Urinary bladder (tissue), 4 donors: ENCODE measurements at places on chromosomes 2 and 18. TPM values are rescaled to one million over a fixed set of nuclear protein-coding genes. Genes with fewer than 3 reads are reported as not detected.

The ASIC4 gene
- total RNA-seq = 0.32 TPM

DNA sequence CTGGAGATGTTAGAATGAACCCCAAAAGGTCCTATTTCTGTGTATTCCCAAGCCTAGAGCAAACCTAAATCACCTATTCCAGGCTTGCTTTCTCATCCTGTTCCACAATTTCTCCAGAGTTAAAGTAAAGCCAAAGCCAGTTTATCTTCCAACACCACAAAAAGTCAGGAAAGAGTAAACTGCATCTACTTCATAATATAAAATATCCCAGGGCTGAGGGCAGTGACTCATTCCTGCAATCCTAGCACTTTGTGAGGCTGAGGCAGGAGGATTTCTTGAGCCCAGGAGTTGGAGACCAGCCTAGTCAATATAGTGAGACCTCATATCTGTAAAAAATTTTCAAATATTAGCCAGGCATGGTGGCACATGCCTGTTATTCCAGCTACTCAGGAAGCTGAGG is 241.4 kb downstream of the CDH20 start:
- DNase-seq = no peak

DNA sequence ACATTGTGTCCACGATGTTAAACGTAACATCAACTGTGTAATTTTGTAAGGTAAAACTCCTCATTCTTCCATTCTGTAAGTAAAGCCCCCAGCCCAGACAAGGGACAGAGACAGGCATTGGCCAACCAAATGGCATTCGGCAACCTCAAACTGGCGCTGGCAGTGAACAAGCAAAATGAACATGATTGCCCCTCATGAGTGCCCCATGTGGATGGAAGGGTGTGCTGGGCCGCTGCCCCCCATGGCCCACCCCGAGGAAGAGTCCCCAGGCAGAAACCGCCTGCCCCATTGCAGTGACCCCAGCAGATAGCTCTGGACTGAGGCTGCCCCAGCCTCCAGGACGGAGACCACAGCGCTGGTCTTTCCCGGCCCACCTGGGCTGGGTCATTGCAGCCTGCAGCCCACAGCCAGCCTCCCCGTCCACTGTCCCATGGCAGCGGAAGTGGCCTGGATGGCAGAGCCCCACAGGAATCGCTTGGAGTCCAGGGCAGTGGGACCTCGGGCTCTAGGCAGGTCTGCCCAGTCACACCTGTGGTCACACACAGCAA is 220.2 kb downstream of the HDAC4 start:
- no peak for DNase-seq

DNA sequence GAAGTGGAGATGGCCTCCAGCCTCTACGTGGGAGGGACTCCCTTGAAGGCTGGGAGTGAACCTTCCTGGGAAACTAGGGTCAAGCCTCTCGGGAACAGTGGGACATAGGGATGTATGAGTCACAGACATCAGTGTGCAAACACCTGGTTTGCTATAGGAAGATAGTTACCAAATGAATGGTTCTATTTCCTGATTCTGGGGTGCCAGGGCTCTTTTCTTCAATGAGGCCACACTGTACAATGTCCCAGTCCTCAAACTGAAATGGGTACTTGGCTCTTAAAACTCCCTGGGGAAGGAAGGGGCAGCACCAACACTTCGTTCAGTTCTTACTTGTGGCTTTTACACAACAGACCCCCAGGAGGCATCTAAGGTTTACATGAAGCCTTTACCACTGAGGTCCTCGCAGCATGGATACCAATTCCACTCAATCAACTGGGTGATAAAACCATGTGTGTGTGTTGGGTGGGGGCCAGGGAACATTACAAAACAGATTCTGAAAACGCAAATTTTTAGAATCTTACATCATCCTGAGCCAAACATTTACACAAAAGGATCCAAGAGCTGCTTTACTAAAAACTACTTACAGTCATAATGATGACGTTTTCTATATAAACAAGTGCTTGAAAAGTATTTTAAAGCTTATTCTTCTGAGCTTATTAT is 10.4 kb downstream of the ERFE start:
- DNase-seq = no peak

DNA sequence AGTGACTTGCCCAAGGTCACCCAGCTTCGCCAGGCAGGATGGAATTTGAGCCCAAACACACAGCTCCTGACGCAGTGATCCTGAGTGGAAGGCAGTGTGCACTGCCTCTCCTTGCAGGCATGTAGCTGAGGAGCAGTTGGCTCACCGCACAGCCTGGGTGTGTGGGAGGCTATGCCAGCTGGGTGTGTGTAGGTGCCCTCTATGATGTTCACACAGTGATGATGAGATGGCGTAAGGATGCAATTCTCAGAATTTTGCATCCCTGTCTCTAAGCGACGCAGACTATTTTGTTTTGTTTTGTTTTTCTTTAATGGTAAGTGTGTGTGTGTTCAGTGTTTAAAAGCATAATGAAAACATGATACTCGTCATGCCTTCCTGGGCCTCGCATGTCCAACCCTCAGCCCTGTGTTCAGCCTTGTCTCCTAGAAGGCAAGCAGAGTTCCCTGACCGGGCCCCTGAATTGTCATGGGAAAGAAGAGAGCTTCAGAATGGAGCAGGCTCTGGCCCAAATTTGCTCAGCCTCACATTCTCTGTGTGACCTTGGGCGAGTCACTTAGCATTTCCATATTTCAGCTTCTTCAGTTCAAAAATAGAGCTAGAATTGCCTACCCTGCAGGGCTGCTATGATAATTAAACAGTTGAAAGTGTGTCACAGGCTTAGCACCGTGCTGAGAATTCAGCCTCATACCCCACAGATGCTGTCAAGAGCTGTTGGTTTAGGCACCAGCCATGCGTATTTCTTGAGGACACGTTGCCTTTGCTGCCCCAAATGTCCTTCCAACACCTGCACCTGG is 603.6 kb upstream of the RAB6C start:
- DNase-seq = no peak

The IL37 gene
- not detected for total RNA-seq

DNA sequence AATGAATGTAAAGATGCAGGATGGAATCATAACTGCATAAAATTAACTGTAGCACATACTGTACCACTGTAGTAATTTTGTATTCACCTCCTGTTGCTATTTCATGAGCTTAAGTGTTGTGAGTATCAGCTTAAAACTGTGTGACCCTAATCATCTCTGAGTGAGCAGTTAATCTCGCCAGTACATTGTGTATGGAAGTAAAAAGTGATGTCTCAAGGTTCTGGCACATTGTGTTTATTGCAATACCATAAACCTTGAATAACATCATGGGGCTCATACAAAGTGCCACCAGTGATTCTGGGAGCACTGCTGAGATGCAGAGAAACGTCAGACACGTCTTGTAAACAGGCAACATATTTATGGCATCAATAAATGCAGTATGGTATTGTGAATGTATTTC is 124.5 kb downstream of the PMAIP1 start:
- DNase-seq = no peak

The LIMS4 gene
- not detected for total RNA-seq

The DAW1 gene
- 0.16 TPM for total RNA-seq

DNA sequence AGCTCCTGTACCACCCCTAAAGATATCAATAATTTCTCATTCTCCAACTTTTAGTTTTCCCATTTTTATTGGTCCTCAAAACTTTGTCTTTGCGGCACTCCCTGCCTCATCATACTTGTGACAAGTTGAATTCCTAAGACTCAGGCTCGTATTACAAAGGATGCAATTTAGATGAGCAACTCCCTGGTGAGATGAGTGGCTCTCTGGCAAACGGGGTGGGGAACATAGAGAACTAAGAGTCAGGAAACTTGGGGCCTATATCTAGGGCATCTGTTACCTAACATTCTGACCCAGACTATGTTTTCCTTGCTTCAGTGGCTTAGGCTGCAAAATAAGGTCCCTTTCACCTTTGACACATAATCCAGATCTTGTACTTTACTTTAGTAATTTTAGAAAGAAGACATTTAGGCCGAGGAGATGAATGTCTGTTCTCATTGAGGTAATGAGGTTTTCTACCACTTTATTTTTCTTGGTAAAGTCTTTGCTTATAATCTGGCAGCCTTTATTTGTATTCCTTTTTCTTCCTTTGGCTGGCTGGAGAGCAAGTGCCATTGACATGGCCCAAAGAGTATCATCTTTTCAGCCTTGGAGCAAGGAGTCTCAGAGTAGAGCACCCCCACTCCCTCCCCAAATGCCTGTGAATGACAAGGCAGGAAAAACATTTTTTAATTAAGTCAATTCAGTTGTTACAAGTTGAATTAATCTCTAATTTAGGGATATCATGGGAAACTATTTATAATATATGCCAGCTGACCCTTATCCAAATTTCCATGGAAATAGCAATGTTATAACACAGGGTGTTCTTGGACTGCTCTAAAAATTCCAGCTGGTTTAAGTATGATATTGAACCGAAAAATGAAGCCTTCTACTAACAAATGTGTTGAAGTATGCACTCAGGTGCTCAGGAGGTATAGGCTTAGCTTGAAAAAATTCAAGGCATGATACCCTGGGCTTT is 15.2 kb downstream of the TSPYL6 start:
- DNase-seq = no peak

DNA sequence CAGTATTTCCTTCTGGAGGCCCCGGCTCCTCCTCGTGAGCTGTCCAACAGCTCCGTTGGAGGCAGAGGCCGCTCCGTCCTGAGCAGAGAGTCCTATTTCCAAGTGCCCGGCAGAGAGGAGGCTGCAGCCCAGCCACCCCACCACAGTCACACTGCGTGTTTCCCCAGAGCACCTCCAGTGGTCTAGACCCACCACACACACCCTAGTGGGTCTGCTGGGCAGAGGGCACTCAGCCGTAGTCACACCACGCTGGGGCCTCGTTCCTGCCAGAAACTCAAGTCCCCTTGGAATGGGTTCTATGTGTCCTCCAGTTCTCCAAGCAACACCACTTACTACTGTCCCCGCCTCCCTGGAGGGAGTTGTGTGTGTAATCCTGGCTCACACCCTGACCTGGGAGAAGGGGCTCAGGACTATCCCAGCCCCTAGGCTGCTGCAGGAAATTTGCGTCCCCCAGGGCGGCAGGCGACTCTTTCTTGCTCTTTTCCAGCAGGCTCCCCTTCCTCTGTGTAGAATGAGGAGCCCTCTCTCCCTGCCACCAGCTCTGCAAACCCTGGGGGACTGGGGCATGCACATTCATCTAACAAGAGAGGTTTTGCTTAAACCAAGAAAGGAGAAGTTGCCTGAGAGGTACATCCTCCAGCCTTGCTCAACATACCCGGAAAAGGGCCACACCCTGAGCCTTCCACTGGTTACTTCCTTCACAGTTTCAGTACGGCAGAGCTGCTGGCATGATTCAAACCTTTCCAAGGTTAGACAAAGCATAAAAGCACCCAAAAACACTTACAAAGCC is 114.1 kb downstream of the NDUFA10 start:
- DNase-seq = no peak

The STON1 gene
- 68.0 TPM for total RNA-seq

GRCh38 chr2:179277429-179278196 is 13.0 kb upstream of the SESTD1 start:
- no peak for DNase-seq

DNA sequence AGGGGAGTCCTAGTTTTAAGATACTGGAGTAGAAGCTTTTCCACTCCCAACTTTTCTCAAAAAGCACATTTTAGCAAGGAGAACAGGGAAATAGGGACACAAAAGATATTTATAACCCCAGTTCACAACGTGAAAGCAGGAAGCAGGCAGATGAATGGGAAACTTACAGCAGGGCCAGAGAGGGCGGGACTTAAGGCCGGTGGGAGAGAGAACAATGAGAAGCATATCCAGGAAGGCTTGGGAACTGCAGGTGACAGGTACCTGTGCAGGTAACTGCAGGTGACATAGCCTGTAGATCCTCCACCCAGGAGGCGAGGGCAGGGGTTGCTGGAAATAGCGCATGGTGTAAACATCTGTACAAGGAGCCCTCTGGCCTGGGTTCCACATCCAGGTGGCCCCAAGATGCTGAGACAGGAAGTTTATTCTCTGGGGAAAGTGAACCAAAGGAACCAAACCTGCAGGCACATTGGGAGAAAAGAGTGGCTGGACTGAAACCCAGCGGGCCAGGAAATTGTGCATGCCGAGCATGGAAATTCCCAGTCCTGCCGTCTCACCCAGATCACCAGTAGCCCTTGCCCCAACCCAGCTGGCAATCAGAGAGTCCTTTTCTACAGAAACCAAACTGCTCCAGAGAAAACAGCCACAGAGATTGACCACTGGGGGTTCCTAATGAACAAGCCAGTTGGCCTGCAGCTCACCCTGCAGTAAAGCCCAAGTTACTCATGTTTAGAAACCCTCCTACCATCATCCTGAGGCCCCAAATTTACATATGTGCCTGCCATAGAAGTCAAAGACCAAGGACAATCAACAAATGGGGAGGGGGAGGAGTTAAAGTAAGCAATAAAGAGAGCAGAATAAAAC is 24.3 kb upstream of the COL6A3 start:
- no peak for DNase-seq

GRCh38 chr2:19099181-19099580 is 259.2 kb downstream of the OSR1 start:
- no peak for DNase-seq

DNA sequence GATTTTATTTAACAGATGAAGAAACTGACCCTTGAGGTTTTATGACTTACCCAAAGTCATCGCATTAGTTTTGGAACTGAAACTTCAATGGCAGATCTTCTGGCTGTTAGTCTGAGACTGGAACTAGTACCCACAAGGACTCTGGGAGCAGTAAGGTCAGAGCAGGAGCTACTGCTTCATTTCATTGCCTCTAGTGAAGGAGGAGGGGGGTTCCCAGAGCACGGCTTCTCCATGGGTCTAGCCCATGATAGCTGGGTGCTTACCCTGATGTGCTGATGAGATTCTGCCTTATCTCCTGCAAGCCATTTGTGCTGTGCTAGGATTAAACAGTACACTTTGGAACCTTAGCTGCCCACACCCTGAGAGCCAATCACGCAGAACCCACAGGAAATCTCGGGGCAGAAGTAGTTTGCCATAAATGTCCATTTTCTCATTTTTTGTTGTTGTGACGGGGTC is 5.4 kb upstream of the RNASEH1 start:
- no peak for DNase-seq

The KLHL30 gene
- 1.8 TPM for total RNA-seq

The HAAO gene
- total RNA-seq = 10.6 TPM

GRCh38 chr2:85777441-85777861 is 23.7 kb downstream of the ATOH8 start:
- DNase-seq = no peak

DNA sequence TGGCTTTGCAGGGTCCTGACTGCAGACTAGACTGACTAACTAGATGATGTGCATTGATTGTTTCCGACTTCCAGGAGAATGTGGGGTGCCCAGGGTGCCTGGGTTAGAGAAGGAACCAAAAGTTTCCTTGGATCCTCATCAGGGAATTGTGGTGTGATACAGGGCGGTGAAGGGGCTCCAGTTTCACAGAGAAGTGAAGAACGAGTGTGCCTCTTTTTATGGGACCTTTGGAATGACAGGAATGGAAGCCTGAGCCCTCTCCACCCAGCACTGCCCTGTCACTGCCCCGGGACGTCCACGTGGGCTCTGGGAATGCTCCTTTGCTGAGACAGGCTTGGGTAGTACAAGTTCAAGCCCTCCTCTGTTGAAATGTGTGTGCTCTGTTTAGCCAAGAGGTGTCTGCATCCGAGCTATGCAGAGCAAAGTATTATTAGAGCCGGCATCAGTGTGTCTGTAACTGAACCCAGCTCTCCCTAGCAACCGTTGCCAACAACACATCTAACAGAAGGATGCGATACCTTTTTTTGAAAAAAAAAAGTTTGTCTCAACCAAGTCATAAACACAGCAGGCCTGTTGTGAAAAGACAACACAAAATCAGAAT is 183.6 kb downstream of the SMAD7 start:
- no peak for DNase-seq

GRCh38 chr2:43276266-43276941 is 50.0 kb upstream of the ZFP36L2 start:
- DNase-seq = no peak
